ENCODE measurements at places on chromosomes 11 and 22.

DNA sequence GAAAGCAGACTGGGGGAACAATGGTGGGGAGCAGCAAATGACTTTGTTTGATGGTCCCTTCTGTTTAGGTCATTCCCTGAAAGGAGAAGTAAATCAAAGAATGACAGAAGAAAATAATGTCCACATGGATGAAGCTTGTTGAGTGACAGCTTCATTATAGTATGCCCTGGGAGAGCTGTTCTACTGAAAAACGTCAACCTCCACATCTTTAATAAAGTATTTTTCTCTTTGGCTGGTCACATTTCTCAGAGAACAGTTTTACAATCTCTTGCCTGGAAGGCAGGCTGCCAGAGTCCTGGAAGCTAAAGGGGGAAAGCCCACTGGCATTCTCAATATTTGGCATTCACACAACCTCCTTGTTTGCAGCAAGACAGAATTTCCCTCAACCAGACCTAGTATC, 287.9 kb downstream of the SWAP70 start:
- no peak for DNase-seq

DNA sequence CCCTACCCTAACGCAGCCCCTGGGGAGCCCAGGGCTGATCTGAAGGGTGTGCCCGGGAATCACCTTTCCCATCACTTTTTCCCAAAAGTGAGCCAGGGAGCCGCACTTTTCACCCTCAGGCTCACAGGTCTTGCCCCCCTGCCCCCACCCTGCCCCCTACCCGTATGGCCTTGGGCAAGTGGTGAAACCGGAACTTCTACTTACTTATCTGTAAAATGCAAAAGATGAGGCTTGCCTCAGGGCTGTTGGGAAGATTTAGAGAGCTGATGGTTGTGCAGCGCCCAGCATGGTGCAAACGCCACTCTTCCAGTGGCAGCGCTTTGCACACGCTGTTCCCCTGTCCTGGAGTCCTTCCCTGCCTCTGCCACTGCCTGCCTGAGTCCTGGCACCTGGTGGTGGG, 8.0 kb downstream of the SYT12 start:
- DNase-seq: no peak

DNA sequence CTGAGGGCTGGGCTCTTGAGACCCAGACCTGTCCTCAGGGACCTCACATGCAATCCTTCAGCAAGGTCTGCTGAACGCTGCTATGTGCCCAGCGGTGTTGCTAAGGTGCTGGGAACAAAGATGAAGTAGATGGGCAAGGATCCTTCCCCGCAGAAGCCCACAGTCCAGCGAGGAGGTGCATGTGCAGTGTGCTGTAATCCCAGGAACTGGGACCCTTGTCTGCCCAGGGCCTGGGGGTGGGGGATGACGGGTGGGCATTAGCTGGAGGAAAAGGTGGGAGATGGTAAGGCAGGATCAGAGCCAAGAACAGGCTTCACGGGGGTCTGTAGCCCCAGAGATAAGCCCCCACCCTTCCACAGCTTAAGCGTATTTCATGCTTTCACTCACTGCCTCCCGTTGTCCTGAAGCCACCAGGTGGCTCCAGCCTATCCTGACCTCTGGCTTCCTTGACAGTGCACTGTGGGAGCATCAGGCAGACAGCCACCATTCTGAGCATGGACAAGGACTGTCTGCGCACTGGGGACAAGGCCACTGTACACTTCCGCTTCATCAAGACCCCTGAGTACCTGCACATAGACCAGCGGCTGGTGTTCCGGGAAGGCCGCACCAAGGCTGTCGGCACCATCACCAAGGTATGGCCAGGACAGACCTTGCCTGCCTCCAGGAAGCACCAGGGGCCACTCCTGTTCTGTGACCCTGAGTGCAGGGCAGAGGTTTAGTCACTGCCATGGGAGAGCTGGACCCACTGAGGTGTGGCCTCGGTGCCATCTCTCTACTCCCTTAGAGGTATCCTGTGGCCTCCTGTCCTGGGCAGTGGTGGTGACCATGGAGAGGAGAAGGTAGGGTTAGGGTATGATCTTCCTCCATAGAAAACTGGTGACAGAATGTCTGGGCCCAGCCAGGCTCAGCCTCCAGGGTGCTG, 22.0 kb downstream of the GTPBP1 start:
- no peak for DNase-seq

- DNase-seq: no peak
These were observed 44.7 kb downstream of the CCDC90B start for GRCh38 chr11:83241291-83241946.

DNA sequence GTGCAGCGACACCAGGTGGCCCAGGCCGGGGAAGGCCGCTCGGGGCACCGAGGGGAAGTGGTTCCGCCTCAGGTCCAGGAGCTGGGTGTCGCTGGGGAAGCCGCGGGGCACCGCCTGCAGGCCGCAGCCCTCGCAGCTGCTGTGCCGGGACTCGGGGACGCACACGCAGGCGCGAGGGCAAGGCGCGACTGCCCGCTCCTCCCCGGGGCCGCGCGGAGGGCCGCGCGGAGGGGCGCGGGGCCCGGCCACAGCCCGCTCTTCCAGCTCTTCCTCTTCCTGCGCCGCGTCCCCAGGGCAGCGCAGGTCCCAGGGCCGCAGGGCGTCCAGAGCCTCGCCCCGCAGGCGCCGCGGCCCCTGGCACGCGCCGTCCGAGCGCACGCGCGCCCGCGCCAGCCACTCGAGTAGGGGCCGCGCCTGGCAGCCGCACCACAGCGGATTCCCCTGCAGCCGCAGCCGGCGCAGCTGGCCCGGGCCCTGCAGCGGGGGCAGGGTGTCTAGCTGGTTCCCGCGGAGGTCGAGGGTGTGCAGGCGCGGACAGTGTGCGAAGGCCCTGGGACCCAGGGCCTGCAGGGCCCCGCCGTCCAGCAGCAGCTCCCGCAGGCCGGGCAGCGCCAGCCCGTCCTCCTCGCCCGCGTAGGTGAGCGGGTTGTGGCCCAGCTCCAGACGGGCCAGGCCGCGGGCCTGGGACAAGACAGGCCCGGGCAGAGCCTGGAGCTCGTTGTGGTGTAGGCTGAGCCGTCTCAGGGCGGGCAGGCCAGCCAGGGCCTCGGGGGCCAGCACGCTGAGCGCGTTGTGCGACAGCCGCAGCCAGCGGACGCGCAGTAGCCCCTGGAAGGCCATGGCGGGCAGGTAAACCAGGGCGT, 2.8 kb downstream of the CHADL start:
- DNase-seq: peak; percentile 49

DNA sequence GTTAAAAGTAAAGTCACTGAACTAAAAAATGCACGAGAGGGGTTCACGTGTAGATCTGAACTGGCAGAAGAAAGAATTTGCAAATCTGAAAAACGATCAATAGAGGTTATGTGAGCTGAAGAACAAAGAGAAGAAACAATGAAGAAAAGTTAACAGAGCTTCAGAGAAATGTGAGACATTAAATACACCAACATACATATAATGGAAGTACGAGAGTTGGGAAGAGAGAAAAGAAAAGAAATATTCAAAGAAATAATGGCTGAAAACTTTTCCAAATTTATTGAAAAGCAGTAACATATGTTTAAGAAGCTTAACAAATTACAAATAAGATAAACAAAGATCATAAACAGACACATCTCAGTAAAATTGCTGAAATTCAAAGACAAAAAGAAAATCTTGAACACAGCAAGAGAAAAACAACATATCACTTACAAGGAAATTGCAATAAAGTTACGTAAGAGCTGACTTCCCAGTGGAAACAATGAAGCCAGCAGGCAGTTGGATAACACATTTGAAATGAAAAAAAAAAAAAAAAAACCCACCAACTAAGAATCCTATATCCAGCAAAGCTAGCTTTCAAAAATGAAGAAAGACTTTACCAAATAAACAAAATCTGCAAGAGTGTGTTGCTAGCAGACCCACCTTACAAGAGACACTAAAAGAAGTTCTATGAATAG, 56.8 kb downstream of the EMSY start:
- no peak for DNase-seq

GRCh38 chr11:131852757-131853156, 482.3 kb downstream of the NTM start:
- no peak for DNase-seq

DNA sequence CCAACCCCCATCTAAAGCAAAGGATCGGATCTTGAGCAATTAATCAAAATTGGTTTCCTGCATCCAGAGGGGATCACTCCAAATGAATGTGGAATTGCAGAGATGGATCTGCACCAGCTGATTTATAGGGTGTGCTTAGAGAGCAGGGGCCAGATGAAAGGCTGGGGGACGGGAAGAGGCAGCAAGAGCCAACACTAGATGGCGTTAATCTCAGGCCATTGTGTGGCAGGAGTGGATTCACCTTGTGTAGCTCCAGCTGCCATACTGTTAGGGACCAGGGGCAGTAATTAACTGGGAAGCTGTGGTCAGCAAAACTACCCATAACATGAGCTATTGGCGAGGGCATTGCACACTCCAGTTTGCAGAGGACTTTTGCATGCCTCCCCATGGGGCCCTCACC, 35.6 kb downstream of the SERPINH1 start:
- DNase-seq: no peak

DNA sequence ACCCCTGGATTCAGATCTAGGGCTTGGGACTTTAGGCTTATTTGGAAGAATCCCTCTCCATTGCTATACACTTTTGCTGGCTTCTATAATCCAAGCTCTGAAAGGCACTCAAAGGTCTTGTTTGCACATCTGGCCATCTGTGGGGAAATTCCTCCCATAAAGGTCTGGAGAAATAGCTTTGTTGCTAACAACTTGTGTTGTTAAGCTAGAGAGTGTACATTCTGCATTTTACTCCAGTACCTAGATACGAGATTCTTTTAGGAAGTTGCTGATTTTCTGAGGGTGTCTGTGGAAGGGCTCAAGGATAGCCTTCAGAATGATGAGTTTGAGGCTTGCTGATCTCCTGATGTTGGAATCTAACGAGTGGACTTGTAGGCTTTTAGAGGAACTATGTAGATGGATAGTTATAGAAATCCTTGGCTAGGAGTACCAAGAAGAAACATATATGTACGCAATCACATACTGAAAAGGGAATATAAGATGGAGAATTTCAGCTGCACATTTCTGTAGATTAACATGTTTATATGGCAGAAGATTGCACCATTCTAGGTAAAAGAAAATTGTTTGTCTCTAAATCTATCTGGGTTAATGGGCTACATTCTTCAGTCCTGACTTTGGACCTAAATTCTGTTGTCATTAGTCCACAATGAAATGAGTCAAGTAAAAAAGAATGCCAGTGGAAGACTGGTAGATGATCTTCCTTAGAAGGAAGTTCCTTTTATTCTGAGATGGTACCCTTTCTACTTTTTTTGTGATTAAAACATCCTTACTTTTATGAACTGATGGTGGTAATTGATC, 51.0 kb downstream of the UBASH3B start:
- no peak for DNase-seq

- DNase-seq: no peak
These were observed 234.9 kb upstream of the SESN3 start for GRCh38 chr11:95465887-95466286.

DNA sequence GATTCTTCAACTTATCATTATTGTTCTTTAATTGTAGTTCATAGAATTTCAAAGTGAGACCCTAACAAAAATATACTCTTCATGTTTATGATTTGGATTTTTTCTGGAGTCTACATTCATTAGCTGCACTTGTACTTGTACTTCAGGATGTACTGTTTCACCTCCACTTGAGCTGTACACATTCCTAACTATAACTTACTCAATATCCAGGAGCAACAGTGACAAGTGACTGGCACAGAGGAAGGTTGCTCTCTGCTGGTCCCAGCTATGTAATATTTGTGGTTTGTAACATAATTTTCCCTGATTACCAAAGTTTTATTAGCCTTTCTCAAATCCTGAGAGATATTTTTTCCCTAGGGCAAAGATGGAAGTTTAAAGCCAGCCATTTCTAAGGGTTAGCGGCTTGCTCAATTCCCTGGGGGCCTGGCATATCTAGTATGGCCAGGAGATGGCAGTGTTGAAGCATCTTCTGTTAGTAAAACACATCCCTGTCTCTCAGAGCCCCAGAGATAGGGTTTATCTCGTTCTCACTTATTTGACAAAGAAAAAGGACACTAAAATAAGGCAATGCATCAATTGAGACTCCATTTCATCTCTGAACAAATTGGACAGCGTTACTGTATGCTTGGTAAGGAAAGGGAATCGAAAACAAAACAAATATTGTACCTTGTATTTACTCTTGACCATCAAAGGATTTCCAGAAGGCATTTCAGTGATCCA, 14.2 kb downstream of the OR52A5 start:
- no peak for DNase-seq

DNA sequence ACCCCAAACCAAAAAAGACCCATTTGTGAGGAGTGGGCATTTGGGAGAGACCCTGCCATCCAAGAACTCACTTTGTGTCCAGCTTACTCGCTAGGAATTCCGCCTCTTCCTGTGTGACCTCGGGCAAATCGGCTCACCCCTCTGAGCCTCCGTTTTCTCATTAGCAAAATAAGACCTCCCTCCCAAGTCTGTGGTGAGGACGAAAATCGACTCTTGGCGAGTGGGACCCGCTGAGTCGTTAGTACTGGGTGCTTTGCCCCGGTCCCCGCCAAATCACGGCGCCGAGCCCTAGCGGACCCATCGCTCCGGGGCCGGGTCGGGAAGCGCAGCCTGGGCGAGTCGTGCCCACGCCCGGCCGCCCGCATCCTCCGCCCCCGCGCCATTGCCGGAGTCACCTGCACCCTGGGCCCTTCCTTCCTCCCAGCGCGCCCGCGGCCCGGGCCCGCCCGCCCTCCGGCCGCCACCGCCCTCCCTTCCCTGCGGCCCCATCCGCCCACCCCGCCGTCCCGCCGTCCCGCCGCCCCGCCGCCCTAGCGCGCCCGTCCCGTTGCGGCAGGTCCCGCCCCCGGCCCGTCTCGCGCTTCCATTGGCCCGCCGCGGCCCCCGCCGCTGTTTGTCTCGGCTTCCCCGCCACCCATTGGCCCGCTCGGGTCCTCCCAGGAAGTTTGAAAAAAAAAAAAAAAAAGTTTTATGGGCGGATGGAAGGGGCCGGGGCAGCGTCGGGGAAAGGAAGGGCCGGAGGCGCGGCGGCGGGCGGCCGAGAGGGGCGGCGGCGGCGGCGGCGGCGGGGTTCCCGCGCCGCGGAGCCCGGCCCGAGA, 48.9 kb downstream of the TRIOBP start:
- DNase-seq: peak; percentile 69

GRCh38 chr22:33894515-33894914, 25.8 kb downstream of the LARGE1 start:
- no peak for DNase-seq

GRCh38 chr22:19723232-19723982, at the start of gene GP1BB:
GP1BB (plus strand) TSS chr22:19723539; CDS start chr22:19723570, 31 bp downstream.
- DNase-seq: no peak

GRCh38 chr22:49847751-49848689, 5.6 kb upstream of the ZBED4 start:
- no peak for DNase-seq
